CD4-positive, alpha-beta T cell treated with Interleukin-4 for 4 hours (primary cell): ENCODE measurements at places on chromosomes 7 and 10.

DNA sequence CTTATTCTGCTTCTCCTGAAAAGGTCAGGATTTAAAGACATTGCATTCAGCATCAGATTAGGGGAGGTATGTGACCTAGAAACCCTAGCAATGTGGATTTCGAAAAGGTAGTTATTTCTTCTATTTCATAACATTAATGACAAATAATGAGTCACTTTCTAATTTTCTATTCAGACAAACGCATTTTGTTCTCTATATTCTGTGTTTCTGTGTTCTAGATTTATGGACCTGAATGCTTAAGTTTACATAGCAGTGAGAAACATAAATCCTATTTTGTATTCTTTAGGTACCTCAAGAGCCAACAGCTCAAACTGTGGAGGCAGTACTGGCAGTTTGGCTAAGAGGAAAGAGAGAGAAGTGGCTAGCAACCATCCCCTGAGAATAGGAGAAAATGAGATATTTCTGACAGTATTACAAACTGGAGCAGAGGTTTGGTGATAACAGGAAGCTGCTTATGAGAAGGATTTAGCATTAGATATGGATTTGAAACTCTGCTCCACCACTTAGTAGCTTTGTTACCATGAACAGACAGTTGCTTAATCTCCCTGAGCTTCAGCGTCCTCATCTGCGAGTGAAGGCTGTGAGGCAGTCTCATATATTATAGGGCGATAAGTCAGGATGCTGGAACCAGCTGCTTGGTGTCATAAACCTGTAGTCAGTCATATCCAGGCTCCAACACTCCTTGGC, 28.2 kb downstream of the CDK14 start:
- DNase-seq: no peak

GRCh38 chr10:103690281-103690680, 165.1 kb downstream of the SH3PXD2A start:
- DNase-seq: no peak

- no peak for DNase-seq
Observed at GRCh38 chr10:18397906-18398305, 253.5 kb downstream of the NSUN6 start.

- no peak for DNase-seq
Observed at GRCh38 chr10:61272781-61273180, 180.4 kb downstream of the TMEM26 start.

DNA sequence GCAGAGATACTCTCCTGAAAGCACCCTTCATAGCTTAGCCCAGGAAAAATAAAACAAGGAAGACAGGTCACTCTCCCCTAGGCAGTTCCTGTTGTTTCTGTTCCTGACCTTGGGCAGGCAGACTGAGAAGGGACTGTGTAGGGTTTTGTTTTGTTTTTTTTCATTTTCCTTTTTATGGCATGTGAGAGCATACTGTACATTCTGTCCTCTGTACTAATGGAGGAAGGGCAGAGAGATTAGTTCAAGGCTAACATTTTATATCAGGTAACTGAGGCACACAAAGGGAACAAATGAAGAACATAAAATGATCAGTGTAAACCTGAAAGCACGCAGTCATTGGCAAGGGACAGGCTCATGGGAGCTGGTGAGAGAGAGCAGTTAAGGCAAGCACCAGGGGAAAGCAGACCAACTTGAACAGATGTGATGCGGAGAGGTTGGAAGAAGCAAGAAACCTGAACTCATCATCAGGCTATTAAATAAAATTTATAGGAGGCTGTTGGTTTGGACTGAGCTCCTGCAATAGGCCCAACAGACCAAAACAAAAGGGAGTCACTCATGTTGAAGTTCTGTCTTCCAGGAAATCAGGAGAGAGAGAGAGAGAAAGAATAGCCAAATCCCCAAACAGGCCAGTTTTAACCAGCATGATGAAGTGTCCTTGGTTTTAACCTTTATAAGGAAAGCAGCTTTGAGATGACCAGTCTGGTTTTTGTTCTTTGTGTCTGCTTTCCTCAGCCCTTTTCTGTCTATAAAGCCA, 34.1 kb upstream of the PDCD4 start:
- DNase-seq: no peak
